ENCODE measurements at places on chromosomes 7 and 10.

GRCh38 chr10:47092376-47092775 lies 181.1 kb downstream of the PTPN20 start:
- ATAC-seq = no peak

DNA sequence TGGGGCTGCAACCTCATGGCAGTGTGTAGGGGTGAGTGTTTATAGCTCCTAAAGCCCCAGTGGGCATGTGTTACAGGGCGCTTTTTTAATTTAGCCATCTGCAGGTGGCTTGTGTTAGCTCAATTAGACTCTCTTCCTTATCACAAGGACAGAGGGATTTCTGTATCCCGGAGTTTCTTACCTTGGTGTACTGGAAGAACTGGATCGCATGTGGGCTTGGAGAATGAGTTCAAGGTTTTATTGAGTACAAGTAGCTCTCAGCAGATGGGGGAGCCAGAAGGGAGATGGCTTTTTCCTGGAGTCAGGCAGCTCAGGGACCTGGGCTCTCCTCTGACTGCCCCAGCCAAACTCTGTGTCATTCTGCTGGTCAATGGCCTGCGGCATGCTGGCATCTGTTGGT lies 153.5 kb upstream of the C7orf33 start:
- ATAC-seq = no peak

- no peak for ATAC-seq
Measured at GRCh38 chr7:25260862-25261494, 32.7 kb upstream of the NPVF start.

- ATAC-seq = no peak
Measured at GRCh38 chr7:116706668-116707126, 34.7 kb downstream of the MET start.

GRCh38 chr10:132535065-132535651 lies 2.4 kb upstream of the INPP5A start:
- no peak for ATAC-seq

GRCh38 chr10:7436490-7437100 lies 25.8 kb upstream of the SFMBT2 start:
- no peak for ATAC-seq

DNA sequence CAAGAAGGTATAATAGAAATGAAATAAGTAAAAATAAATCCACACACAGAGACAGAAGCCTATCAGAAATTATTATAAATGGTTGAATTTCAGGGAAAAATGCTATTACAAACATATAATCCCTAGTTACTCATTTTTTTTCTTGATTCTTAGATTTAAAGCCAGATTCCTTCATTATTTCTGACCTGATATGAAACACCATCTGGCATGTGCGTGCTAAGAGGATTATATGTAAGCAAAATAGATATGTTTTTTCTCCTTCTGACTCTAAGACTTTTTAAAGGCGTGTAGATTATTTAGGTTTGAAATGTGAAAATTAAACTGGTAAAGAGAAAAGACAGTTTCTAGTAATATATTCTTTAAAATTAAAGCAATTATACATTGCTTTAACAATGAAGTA lies 236.7 kb upstream of the ETV1 start:
- ATAC-seq = no peak

- no peak for ATAC-seq
Measured at GRCh38 chr10:5560142-5560816, 35.5 kb downstream of the CALML3 start.

- ATAC-seq = no peak
Measured at GRCh38 chr7:2103071-2103898, 129.5 kb downstream of the MAD1L1 start.

GRCh38 chr10:99456207-99456930 lies 25.9 kb upstream of the GOT1 start:
- ATAC-seq = no peak

- ATAC-seq = no peak
Measured at GRCh38 chr7:157497744-157498651, 161.2 kb downstream of the DNAJB6 start.

DNA sequence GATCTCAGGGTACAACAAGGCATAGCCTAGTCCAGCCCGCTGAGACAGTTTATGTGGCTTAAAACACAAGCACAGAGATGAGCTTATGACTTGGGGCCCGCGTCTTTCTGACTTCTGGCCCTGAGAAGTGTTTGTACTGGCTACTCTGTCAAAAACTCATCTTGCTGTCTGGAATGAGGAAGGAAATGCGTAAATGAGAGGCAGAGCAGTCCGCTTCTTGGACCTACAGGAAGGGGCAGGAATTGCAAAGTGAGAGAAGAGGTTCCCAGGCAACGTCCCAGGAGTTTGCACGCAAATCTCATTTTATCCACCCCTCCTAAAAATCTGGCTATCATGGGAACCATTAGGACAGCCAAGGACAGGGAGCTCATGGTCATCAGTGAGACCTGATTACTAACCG lies 5.5 kb downstream of the ANXA11 start:
- ATAC-seq = peak; percentile 62

- ATAC-seq = no peak
Measured at GRCh38 chr10:35347899-35348608, 11.7 kb downstream of the CCNY start.

DNA sequence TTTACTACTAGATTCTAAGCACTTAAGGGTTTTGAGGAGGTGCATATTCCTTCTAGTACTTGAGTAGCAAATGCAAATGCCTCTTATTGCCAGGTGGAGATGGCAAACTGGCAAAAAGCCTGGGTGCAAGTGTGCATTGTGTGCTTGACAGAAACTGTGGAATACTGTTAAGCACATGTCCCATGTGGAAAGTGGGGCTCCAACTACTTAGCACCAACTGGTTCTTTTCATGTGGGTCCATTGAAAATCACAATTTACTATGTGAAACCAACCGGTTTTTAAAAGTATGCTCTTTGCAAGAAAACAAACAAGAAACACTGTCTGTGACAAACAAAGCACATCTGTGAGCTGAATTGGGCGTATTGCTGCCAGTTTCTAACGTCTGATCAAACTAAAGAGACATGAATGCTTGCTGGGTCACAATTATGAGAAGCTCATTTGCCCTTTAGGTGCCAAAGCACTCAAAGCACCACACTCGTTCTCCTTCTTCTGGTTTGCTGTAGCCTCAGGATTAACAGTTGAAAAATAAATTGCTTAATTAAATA lies 197.4 kb downstream of the SEMA3E start:
- no peak for ATAC-seq

- ATAC-seq = peak; percentile 36
Measured at GRCh38 chr7:50220273-50220672, 84.2 kb upstream of the IKZF1 start.

- ATAC-seq = no peak
Measured at GRCh38 chr7:24725554-24726241, 31.6 kb downstream of the GSDME start.

DNA sequence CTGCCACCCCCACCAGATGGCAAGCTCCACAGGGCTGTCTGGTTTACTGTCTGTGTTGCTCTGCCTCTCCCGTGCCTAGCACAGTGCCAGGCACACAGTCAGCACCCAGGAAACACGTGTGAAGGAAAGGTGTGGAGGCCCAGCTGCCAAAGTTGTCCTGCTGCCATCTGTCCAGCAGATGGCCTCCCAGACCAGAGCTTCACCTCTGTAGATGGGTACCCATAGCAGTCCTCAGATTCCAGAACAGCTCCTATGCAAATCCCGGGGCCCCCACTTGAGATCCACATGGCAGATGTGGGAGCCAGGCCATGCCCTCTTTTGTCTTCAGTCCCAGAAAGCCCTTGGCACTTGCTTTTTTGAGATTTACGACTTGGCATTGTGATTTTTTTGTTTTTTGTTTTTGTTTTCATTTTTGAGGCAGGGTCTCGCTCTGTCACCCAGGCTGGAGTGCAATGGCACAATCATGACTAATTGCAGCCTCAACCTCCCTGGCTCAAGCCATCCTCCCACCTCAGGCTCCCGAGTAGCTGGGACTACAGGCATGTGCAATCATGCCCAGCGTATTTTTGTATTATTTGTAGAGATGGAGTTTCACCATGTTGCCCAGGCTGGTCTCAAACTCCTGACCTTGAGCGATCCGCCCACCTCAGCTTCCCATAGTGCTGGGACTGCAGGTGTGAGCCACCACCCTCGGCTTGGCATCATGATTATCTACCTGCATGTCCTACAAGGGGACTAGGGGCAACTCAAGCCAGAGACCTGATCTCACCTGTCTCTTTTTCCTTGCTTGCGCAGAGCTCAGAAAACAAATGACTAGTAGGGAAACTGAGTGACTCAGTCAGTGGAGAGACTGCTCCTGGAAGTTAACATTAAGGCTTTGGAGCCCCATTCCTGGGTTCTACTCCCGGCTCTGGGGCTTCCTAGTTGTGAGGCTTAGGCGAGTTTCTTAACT lies 16.9 kb upstream of the PALD1 start:
- peak; percentile 42 for ATAC-seq

DNA sequence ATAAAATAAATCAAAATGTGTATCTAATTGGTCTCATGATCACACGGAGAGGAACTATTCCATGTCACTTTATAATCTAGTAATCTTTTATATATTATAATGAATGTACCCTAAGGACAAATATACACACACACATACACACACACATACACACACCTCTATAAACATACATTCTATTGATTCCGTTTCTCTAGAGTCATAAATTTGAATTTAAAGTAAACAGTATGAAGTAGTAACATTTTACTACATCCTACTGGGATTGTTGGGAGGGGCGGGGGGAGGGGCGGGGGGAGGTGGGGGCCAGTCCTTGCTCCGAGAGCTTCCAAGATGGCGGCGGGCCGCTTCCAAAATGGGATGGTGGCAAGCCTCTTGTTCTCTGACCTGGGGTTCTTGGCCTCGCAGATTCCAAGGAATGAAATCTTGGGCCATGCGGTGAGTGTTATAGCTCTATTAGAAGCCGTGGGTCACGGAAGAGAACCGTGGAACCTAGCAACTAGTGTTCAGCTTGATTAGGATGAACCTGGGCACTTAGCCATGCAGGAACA lies 143.2 kb downstream of the REEP3 start:
- no peak for ATAC-seq

DNA sequence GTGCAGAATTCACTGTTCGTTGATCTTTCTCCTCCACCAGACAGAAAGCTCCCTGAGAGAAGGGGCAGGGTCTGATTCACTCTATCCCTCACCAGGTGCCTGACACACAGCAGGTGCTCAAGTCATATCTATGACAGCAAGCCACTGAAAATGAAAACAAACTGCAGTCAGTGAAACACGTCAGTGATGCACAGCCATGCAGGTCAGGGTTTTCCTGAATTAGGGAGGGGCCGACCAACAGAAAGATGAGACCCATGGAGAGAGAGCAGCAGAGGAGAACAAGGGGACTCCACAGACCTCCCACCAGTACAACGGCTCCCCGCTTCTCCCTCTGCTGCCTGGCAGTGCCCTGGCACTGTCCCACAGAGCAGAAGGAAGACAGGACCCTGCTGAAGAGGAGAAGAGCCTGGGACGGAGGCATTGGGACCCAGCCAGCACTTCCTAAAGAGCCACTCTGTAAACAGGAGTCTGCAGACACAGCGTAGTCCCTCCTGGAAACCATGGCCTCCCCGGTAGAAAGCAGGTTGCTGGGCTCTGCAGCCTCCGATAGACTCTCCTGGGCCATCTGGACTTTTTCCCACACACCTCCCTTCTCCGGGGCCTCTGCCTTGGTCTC lies 50.3 kb downstream of the FAM53B start:
- ATAC-seq = no peak

DNA sequence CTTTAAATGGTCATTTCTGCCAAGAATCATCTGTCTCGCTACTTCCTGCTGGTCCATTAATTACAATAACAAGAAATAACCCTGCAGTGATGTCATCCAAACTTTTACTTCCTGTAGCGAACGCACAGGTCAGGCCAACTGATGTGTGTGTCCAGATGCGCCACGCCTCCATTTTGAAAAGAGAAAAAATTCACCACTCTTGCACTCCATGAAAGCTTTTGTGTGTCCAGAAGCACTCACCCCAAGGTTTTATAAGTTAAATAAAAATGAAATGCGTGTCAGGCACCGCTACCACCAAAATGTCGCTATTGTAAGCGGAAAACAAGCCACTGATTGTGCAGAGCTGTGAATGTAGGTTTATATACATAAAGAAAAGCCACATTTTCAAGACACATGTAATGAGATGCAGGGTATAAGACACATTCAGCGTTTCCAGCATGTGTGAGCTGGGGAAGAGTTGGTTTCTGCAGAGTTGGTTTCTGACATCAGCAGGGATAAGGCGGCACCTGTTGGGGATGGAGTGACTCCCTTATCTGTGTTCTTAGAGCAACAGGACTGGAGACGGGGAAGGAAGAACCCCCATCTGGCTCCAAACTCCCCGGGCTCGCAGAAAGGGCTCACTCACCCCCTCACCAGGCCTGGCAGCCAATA lies 83.3 kb downstream of the CTBP2 start:
- peak; percentile 31 for ATAC-seq

DNA sequence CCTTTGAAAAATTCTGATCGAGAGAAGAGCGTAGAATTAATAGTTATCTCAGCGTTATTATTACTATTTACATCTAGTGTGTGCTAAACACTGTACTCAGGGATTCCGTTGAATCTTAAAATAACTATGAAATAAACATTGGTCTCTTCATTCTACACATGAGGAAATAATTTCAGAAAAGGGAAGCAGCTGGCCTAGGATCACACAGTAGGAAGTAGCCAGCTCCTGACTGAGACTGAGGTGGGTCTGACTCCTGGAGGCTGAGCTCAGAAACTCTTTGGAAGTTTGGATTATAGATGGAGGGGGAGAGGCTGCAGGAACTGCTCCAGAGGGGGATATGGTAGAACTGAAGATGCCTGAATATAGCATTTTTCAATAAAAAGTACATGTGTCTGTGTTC lies 183.9 kb upstream of the WDR11 start:
- no peak for ATAC-seq

DNA sequence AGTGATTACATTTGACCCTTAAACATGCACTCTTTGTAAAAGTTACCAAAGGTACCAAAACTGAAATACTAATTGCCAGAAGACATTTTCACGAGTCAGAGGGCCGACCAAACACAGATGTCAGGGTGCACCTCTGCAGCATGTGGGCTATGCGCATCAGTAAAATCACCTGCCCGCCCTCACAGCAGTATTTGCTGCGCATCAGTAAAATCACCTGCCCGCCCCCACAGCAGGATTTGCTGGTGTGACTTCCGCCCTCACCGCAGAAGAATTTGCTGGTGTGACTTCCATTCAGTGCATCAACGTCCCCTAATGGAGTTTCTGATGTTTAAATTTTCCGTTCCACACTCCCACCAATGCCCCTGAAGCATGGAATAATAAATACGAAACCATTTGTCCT lies 202.9 kb downstream of the PTPRN2 start:
- no peak for ATAC-seq

DNA sequence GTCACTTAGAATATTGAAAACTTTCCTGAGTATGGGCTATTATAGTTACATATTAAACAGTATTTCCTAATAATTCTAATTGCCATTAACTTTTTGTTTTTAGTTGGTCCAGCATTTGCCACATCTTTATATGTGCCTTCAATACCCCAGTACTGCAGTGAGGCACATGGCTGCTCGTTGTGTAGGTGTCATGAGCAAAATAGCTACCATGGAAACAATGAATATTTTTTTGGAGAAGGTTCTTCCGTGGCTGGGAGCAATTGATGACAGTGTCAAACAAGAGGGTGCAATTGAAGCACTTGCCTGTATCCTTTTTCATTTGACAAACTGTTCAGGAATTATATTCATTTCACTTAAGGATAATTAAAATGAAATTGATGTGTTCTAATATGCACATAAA lies 72.7 kb downstream of the BTAF1 start:
- ATAC-seq = no peak

- no peak for ATAC-seq
Measured at GRCh38 chr7:16935341-16935735, 53.6 kb upstream of the AGR3 start.

GRCh38 chr7:121369462-121369861 lies 26.6 kb downstream of the FAM3C start:
- no peak for ATAC-seq

- no peak for ATAC-seq
Measured at GRCh38 chr7:19989906-19990305, 216.5 kb upstream of the TMEM196 start.

Data from gastroesophageal sphincter (tissue), 4 donors.